ENCODE measurements at places on chromosomes 5 and 9.

- no peak for DNase-seq
Observed at GRCh38 chr9:34559624-34560455, 29.7 kb downstream of the CNTFR start.

- no peak for DNase-seq
Observed at GRCh38 chr5:149320791-149321330, 24.4 kb upstream of the GRPEL2 start.

DNA sequence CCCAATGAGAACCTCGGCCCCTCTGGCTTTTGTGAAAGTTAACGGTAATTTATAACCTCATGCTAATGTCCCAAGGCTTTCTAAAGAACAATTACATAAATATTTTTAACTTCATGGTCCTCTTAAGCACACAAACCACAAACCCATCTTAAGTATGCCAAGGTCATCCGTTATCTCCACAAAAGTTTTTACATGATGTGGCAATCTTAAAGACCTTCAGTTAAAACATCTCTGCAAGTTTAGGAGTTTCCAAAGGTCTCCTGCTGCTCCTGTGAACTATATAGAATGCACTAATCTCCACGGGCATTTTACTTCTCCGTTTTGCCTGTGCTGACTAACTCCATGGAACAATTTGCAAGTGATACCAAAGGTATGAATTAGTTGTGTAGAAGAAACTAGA lies 228.2 kb downstream of the TLE1 start:
- DNase-seq, result no peak

DNA sequence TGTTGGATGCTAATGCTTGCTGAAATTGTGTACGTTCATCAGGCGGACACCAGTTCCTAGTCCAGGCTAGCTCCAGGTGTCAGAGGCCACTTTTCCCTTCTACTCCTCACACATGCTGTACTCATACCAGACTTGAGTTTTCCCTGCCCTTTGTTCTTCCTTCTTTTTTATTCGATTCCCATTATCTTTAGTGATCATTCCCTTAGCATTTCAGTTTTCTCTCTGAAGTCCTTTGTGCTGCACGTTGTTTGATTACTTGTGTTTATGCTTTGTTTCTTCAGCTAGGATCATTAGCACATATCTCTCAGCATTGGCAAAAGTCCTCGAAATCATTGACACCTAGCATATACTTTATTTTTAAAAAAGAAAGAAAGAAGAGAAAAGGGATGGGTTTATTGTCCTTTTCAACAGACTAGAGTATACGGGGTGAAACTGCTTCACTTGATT lies 409 bp upstream of the COX7C start:
- DNase-seq, result no peak

DNA sequence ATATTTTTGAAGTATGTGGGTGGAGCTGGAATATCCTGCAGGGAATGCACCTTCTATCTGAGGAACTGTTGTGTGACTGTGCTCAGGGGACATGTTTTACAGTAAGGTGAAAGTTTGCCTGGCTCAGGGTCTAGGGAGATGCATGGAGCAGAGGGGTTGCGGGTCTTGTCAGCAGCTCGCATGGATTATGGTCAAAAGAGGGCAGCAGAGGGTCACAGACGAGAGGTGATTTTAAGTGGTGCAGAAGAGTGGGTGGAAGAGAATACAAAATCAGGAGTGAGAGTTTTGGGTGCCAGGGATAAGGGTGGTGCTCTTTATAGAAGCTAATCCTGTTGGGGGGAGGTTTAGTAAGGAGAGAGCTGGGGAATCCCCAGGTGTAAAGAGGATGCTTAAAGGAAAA lies 53.5 kb upstream of the GRIN3A start:
- DNase-seq, result no peak

DNA sequence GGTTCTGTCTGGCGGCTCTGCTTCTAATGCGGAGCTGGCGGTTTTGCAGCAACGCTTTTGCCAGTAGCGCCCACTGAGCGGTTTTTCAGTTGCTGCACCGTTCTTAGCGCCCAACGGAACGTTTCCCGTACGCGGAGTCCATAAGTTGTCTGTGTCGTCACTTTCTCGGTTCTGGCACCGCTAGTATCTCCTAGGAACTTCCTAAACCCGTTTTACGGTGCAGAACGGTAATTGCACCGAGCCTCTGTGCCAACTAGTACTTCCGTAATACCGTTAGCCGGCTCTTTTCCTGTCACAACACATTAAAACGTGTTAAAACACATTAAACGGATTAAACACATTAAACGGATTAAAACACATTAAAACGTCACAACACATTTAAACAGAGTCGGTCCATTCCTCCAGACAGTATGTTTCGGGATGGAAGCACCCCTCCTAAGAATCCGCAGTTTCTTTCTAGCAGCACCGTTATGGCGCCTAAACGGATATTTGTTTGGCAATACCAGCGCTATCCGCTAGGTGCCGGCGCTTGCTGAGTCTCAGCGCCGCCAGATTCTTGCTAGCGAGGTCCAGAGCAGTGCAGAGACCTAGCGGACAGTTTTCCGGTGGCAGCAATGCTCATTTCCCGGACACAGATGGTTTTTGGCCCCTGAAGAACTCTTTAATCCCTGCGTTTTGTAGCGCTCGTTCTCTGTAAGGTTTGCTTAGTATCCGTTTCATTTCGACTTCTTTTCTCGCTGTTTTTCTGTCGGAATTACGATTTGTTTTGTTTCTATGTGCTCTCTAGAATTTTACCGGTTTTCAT lies 45.4 kb downstream of the ANXA2R start:
- DNase-seq, result peak; percentile 91

DNA sequence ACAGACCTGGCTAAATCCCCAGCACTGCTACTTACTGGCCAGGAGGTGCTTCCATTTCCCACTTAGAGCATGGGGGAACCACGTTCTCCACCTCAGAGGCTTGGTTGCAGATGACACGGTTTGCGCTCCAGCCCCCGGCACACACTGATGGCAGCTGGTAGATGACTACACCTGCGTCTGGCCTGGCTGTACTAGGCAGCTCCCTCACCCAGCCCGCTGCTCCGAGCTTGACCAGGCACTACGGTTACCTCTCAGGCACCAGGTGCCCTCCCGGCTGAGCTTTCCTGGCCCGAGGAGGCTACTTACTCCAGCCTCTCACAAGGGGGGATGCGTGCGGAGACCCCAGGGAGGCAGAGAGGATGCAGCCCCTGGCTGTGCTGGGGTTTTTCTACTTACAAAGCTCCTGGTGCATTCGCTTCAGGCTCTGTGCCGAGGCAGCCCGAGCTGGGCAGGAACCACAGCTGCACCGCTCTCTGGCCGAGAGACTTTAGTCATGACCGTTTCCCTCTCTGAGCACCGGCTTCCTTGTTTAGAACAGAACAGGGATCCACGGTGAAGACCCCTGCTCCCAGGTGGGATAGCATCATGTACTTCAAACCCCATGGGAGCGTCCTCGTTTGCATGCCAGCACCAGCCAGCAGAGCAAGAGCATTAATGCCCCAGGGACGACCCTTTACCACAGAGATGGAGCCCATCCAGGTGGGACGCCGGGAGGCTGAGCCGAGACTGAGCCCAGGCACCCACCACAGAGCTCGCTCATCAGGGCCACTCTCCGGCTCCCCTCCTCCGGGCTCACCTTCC lies 7.6 kb upstream of the GBGT1 start:
- DNase-seq, result no peak

DNA sequence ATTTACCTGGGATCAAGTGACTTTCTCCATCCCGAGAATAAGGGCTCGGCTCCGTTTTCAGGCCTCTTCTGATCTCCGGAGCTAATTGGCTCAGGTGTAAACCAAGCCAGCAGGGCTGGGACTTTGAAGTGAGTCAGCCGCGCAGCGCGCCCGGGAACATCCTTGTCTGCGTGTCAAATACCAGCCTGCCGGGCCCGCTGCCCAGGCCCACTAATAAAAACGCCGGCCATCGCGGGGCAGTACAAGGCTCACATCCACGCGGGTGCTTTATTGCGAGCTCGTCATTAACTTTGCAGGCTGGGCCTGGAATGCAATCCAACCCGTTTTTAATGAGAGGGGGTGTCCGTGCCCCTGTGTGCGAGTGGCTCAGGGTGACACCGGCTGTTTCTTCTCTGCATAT lies 416.8 kb downstream of the IRX2 start:
- DNase-seq, result no peak

DNA sequence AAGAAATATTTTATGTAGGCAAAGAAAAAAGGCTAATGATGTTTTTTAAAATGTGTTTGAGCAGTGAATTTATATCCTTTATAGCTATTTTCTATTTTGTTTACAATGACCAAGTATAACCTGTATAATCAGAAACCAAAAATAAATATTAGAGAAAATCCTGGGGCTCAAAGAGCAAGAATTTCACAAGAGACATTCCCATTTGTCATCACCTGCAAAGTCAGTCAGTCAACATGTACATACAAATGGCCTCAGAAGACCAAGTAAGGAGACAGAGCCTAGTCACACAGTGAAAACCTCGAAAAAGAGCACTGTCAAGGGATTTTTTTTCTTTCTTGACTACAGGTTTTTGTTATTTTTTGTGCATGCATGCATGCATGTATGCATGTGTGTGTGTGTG lies 231.4 kb downstream of the GLIS3 start:
- DNase-seq, result no peak

DNA sequence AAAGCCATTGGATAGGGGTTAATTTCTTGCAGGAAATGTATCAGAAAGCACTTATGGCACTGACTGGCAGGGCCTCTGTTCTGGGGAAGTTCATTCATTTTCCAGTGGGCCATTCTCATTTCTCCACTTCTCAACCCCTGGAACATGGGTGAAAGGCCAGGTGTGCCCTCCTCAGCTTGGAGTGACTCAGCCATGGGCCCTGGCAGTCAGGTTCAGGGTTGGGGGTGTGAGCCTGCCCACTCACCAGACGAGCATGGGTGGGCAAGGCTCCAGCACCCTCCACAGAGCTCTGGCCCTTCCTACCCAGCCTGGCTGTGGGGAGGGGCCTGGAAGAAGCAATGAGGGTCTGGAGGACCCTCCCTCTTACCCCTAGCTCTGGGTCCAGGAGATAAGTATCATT lies 174.4 kb downstream of the HSPA4 start:
- no peak for DNase-seq

- DNase-seq, result no peak
Observed at GRCh38 chr5:117568622-117569021, 994.0 kb upstream of the SEMA6A start.

DNA sequence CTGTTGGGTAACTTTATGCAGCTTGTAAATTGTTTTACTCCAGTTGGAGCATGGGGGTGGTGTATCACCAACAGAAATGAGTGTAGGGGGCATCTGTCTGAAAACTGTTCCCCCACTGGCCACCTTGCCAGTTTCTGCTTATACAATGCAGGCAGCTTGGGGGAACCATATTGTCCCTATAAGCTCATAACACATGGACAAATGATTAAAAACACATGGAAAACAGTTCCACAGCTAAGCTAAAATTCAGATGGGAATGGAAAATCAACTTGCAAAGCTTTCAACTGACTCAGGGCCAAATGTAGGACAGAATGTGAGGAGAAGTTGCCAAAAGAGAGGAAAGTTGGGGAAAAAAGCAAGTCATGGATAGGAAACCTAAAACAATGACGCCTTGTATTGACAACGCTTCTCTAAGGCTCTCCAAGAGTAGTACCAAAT lies 7.9 kb upstream of the CER1 start:
- no peak for DNase-seq

- DNase-seq, result no peak
Observed at GRCh38 chr9:12232836-12233235, 460.3 kb upstream of the TYRP1 start.

DNA sequence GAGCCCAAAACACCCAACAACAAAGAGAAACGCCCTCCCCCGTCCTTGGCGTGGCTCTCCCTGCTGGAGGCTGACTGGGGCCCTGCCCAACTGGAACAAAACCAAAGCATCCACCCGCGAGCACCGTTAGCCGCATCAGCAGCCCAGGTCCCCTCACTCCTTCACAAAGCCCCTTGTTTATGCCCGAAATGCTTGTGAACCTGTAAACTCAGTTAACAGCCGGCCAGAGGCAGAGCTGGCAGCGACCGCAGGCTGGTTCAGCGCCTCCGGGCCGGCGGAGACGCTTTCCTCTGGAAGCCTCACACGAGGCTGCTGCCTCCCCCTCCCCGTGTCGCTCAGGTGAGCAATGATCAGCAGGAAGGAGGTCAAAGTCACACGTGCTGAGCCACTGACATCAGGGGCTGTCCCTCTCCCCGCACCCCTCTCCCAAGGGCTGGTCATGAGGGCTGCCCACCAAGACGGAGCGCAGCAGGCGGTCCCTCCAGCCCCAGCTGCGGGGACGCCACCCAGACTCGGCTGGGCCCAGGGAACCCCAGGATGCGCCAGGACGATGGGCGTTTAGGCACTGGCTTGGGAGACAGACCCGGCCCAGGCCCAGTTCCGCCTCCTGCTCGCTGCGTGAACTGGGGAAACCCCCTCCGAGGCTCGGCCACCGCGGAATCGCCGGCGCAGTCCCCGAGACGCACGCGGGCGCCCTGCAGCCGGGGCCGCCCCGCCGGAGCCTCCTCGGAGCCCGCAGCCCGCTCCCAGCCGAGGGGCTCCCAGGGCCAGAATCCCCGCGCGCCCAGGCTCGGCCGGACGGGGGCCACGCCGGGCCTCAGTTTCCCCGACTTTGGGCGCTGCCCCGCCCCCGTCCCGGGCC lies 563 bp downstream of the SNAPC4 start:
- DNase-seq, result peak; percentile 74

- no peak for DNase-seq
Observed at GRCh38 chr9:24073666-24074065, 247.6 kb upstream of the ELAVL2 start.

DNA sequence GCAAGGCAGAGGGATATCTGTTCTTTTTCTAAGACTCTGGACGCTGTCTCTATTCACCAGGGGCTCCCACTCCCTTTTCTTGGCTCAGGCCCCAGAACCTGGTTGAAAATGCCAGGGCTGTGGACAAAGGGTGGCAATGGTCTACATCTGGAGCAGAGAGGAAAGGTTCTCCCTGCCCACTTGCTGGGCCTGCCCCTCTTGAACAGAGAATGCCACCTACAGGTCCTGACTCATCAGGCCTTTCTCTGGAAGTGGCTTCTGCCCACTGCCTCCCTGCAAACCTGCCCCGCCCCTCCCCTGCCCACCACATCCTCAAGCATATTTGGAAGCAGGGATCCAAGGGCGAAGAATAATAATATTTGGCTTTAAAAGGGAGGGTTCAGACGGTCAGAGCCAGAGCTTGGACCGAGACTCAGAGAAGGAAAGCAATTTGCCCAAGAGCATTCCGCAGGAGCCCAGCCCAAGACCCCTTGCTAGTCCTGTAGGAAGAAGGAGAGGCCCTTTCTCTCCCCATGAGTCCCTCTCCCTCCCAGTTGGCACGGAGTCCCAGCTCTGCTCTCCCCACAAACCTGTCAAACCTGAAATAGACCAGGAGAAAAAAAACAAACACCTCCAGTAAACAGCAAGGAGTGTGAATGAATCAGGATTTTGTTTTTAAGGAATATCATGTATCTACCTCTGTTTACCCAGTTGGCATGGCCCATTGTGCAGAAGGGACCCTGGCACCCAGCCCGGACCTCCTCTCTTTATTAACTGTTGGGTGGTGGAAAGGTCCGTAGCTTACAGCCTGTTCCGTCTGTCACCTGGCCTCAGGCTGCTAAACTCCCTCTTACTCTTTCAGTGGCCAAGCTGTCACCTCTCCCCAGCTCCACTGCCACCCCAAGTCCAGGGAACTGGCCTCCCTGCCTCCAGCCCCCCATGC lies 37.7 kb upstream of the STXBP1 start:
- DNase-seq, result peak; percentile 69

GRCh38 chr9:132946211-132946610 lies 1.8 kb upstream of the TSC1 start:
- no peak for DNase-seq
